ENCODE measurements at places on chromosomes 5 and 9.

- no peak for DNase-seq
These were observed 626 bp downstream of the OR13C2 start for GRCh38 chr9:104604801-104605200.

DNA sequence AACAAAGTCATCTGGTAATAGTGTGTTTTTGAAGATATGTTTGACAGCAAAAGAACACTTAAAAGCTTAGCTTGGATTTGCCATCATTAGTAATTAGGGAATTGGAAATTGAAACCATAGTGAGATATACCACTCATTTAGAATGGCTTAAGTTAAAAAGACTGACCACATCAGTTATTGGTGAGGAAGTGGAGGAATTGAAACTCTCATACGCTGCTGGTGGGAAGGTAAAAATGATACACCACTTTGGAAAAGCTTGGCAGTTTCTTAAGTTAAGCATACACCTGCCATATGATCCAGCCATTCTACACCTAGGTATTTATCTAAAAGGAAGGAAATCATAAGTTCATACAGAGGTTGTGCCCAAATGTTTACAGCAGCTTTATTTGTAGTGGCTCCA, 213.2 kb downstream of the TRIO start:
- DNase-seq: no peak

GRCh38 chr5:90853750-90854149, 295.2 kb downstream of the ADGRV1 start:
- DNase-seq: no peak

GRCh38 chr5:129687941-129688340, 60.0 kb upstream of the MINAR2 start:
- no peak for DNase-seq

GRCh38 chr9:33659921-33660320, 135.4 kb upstream of the PRSS3 start:
- no peak for DNase-seq

DNA sequence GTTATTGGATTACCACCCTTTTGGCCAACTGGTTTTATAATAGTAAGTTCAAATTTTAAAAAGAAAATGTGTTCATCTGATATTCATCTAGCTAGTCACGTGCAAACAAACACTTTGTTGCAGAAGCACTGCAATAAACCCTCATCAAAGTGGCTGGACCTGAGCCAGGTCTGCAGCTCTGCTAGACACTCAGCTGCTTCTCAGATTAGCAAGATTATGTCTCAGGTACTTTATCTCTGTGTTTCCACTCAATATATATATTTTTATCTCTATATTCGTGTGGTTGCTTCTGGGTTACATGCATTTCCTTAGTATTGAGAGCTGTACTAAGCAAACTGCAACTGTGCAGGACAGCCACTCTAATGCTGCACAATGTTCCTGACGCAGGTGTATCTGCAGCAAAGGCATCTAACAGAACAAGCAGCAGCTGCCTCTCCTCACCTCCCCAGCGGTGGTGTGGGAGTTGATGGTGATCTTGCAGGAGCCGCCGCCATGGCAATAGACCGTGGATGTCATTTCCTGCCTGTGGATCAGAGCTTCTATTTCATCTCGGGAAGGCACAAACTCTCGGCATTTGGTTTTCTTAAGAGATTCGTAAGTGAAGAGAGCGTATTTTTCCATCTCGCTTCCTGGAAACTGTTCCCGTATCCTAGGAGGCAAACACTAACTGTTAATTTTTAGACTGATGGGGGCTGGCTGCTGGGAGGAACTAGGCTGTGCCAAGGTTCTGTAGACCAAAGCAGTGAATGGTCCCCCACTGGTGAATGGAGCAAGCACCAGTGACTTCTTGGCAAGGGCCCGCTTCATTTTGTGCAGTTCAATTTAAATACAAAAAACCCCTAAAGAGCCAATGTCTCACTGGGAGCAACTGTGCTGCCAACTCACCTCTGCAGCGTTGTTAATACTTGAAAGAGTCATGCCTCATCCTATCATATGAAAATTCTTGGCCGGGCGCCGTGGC, 56.7 kb upstream of the RETREG1 start:
- DNase-seq: peak; percentile 37

- no peak for DNase-seq
These were observed 10.9 kb upstream of the NKD2 start for GRCh38 chr5:997711-998110.

- no peak for DNase-seq
These were observed 192.3 kb downstream of the DEPDC1B start for GRCh38 chr5:60507687-60508086.

DNA sequence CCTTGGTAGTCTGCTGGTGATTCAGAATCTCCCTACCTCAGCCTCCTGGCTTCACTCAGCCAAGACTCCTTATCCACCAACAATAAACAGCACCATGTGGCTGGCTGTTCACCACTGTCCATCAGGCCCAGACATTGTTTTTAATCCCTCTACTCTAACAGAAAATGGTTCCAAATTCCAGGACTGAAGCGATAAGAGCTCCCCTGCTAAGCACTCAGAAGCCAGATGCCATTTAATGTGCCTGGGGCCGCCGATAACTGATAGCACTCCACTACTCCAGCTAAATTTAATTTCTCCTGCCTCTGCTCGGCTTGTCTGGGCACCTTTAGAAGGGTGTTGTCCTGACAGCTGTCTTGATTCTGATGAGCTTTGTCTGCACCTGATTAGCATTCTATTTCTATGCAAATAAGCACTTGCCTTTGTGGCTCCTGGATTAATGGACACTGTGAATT, 47.1 kb downstream of the ZNF622 start:
- no peak for DNase-seq

GRCh38 chr9:129574911-129575585, 45.9 kb downstream of the C9orf50 start:
- no peak for DNase-seq

DNA sequence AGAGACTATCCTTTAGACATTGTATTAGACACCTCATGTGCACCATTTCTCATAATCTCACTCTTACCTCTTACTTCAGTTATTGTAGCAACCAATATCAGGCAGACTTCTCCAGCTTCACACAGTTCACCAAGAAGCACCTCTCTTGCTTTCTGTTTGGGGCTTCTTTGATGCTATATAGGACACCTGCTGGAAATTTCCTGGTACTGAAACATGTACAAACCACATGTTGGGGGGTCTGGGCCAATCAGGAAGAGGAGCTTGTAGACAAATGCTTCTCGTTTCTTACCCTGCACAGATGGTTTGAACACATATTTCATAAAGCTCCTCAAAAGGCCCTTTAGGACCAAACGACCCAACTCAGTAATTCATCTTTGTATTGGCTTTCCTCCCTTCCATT, 212.1 kb downstream of the IZUMO3 start:
- DNase-seq: no peak

GRCh38 chr9:137370865-137371520, 52.0 kb downstream of the EXD3 start:
- DNase-seq: no peak

- no peak for DNase-seq
These were observed 7.2 kb downstream of the S1PR3 start for GRCh38 chr9:88998503-88998902.

- no peak for DNase-seq
These were observed 8.4 kb upstream of the GOLPH3 start for GRCh38 chr5:32182463-32183063.

DNA sequence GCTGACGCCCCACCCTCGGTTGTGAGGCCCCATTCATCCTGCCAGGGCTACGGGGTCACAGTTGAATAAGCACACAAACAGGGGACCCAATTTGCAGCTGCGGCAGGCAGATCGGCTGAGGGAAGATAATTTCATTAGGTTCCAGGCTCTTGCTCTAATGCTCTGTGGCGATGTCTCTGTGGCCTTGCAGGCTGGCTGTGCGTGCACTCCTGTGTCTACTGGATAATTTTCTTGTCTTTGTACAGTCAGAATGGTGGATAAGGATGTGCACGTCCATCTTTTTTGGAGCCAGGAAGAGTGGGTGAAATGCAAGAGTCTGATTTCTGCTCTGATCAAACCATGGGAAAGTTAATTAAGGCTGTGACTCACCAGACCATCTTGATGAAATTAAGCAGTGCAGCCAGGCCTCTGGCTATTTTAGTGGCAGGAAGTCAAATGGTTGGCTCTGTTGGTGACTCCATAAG, 39.2 kb downstream of the NSG2 start:
- DNase-seq: no peak

DNA sequence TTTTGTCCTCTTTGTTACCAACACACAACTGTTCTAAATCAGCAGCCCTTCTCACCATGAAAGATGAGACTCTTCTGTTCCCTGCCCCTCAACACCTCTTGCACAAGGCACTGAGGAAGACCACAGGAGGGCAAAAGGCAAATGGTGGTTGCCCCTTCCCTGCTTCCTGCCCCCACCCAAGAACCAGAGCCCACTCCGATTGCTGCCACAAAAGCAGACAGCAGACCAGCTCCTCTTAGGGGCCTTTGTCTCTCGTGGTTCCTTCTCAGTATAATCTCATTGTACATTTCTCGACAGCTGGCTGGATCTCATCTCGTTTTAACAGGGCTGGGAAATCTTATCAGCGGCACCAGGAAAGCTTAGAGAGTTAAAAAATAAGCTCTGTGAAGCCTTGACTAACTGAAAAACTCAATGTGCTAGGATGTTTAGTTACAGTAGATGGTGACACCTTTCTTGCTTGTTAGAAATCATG, 1.1 kb downstream of the MVB12B start:
- no peak for DNase-seq

DNA sequence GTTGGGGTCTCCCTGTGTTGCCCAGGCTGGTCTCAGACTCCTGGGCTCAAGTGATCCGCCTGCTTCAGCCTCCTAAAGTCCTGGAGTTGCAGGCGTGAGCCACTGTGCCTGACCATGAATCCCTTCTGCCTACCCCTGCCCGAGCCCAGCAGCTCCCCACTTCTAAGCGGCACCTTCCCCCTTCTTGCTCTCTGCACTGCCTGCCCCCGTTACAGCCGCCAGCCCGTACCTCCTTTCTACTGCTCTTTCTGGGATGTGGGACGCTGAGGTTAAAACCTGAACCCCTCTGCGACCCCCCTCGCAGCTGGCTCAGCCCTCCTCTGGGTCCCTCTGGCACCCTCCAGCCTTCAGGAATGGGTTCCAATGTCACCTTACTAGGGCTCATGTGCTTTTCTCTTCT, 249.6 kb downstream of the PBX3 start:
- no peak for DNase-seq

DNA sequence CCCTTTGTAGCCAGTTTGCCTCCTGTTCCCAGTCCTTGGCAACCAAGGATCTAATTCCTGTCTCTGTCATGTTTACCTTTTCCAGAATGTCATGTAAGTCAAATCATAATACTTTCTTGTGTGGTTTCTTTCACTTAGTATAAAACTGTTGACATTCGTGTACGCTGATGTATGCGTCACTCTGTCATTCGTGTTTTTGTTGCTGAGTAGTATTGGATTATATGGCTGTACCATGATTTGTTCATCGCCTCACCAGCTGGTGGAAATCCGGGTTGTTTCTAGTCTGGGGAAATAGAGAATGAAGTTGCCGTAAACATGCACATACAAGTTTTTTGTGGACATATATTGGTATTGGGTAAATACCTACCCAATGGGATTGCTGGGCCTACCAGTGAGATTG, 97.4 kb downstream of the ANGPTL2 start:
- no peak for DNase-seq

DNA sequence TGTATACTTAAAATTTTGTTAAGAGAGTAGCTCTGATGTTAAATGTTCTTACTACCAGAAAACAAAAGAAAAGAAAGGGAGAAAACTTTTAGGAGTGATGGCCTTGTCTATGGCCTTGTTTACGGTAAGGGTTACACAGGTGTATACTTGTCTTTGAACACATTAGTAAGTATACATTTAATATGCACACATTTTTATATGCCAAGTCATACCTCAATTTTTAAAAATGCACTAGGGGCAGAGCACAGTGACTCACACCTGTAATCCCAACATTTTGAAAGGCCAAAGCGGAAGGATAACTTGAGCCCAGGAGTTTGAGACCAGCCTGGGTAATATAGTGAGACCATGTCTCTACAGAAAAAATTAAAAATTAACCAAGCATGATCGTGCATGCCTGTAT, 166.7 kb upstream of the SNX2 start:
- DNase-seq: no peak

- DNase-seq: no peak
These were observed 32.7 kb upstream of the FSD1L start for GRCh38 chr9:105414947-105415661.

DNA sequence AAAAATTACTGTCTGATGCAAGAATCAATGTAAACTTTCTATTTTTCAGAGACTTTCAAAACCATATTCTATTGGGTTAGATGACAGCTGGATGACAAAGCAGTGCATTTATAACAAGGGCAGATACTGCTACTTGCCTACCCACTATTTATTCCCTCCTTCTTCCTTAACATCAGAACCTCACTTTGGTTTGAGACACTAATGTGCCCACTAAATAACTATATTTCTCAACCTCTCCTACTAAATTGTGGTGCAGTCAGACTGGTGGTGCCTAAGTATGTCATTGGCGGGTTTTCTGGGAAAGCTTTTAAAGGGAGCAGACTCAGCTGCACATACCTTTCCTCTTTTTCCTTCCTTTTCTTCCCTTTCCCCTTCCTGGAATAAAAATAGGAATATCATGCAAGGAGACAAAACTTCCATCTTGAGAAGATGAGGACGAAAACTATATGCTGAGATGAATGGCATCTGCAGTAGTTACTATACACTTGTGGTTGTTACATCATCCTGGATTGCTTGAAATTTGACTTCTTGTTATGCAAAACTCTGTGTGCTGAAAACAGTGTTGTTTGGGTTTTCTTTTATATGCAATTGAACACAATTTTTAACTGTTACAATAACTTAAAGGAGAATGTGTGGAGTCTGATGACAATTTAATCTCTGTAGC, 43.8 kb downstream of the PRR16 start:
- no peak for DNase-seq

- no peak for DNase-seq
These were observed 102.3 kb upstream of the PHYKPL start for GRCh38 chr5:178334861-178335260.

DNA sequence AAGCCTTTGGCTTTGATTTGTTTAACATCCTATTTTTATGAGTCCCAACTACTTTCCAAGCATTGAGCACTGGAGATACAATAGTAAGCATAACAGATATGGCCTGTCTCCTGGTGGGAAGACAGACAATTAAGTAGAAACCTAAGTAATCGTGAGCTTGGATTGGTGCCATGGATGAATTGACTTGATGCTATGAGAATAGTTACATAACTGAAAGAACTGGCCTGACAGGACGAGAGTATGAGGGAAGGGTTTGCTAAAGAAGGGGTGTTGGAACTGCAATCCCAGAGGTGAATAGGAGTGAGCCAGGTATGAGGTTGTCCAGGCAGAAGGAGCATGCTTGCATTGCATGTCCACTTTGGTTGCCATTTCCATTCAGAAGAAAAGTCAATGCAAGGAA, 52.4 kb downstream of the GPR21 start:
- no peak for DNase-seq

DNA sequence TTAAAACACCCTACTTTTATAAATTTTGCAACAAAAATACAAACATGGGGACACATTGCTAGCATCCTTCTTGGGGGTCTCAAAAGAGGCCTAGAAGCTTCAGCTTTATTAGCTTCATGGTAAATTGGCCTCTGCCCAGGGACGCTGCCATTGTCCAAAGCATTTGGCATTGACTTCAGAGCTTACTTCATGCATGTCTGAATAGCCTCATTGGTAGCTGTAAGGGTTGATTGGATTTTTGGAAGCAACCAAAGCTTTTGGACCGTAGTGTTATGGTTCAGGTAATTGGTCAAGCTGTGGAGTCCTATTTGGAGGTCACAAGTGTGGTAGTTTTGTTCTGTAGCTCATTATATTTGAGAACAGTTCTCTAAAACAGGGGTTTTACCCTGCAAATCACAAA, 411.7 kb upstream of the SLC24A2 start:
- no peak for DNase-seq

GRCh38 chr5:119292701-119293515, 62.9 kb upstream of the TNFAIP8 start:
- DNase-seq: no peak

GRCh38 chr9:101325053-101325452, 59.8 kb downstream of the BAAT start:
- no peak for DNase-seq
